Tibial artery (tissue), 4 donors: ENCODE measurements at places on chromosomes 1 and 21.

- DNase-seq: no peak
Measured at GRCh38 chr21:15659753-15660422, 69.9 kb upstream of the USP25 start.

- DNase-seq: no peak
Measured at GRCh38 chr1:17603091-17603841, 63.8 kb downstream of the ARHGEF10L start.

- no peak for DNase-seq
Measured at GRCh38 chr1:156914440-156914856, 6.0 kb upstream of the LRRC71 start.

GRCh38 chr1:110234691-110235090 is 24.6 kb downstream of the KCNC4 start:
- no peak for DNase-seq

DNA sequence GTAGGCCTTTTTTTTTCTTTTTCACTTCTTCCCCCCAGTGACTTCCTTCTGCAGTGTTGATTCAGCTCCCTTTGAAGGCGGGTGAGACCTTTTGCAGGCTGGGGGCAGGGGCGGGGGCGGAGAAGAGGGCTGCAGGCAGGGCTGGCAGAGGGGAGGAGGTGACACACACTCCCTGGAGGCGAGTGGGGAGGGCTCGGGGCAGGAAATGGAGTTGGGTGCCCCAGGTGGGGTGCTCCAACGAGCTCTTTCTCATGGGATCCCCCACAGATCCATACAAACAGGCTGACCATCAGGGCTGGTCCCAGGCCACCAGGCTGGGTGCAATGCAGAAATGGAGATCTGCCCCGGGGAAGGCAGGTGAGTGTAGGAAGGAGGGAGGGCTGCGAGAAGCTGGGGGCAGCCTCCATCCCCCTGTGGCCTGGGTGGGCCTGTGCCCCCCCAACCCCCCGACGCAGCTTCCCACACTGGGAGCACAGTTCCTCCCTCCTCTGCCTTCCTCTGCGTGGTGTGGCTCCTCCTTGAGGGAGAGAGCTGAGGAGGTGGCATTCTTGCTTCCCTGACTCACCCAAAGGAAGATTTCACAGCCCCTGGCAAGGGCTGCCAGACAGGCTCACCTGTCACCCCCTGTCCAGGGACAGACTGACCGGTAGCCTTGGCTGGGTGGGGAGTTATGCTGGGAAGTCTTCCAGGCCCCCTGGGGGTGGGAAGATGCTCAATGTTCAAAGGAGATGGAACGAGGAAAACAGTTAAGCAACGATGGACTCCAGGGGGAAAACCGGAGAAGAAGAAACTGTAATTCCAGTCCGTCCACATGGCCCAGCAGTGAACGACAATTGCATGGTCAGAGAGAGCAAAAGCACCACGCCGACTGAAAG is 7.1 kb upstream of the ITGB2 start:
- no peak for DNase-seq

GRCh38 chr1:180033390-180033789 is 78.8 kb downstream of the CEP350 start:
- DNase-seq: no peak

DNA sequence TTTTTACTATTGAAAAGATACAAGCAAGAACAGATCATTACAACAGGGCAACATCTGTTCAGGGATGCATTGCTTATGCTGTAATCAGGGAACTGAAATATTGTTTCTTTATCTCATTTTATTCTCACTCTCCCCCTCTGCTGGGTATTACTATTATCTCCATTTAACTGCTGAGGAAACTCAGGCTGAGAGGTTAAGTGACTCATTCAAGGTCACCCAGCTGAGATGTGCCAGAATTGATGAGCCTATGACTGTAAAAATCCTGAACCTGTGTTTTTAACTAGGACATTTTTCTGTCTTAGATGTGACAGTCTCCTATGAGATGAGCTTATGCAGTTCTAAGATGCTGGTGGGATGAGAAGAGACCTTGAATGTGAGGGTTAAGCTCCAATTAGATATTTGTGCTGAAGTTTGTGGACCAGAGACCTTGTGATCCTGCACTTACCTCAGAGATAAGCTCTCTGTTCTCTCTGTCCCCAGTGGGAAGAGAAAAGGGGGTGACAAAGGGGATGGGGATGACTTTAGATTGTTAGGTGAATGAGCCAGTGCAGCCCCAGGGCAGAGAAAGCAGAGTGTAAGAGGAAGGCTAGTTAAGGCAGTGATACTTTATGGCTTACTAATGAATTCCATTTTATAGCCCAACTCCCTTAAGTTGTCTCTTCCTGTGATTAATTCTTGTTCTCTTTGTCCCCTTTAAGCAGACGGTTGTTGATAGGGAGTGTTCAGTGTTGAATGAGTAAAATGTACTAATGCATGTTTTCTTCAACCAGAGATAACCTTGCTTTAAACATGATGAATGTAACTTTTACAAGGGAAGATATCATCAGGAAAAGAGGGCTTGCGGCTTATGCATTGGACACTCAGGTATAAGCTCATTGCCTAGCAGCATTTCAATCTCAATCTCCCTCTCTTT is 111.4 kb downstream of the HLX start:
- DNase-seq: no peak

- no peak for DNase-seq
Measured at GRCh38 chr1:47797575-47797974, 199.6 kb downstream of the TRABD2B start.

- DNase-seq: no peak
Measured at GRCh38 chr1:167043752-167044488, 46.3 kb downstream of the GPA33 start.

GRCh38 chr1:225441314-225442122 is 13.7 kb upstream of the LBR start:
- DNase-seq: no peak

DNA sequence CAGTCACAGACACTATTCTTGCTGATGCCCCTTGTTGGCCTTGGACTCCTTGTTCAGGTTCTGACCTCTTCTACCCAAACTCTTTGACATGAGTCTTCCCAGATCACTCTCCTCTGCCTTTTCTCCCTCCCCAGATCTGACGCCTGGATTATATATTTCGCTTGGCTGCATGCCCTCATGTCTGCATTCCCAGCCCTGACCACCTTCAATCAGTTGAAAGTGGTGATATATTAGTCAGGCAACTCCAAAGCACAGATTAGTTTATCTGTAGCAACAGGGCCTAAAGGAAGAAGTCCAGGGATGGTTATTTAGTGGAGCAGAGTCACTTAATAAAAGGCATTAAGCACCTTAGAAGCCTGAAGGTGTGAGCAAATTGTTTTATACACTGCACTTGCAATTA is 110.0 kb upstream of the GUCA2B start:
- no peak for DNase-seq

DNA sequence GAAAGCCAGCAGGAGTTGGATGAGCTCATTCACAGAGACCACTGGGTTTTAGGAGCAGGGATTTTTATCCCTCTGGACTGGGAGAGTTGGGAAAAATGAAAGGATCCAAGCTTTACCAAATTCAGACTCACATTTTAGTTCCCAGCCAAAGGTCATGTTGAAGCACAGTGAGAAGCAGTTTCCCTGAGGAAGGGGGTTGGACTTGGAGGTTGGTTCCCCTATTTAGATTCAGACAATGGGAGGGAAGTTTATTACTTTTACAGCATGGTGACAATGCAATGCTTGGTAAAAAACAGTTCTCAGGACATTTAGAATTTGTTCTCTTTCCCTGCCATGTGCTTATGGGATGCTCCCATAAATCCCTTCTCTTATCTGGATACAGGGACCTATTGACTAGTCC is 57.3 kb upstream of the ZNF648 start:
- DNase-seq: no peak

DNA sequence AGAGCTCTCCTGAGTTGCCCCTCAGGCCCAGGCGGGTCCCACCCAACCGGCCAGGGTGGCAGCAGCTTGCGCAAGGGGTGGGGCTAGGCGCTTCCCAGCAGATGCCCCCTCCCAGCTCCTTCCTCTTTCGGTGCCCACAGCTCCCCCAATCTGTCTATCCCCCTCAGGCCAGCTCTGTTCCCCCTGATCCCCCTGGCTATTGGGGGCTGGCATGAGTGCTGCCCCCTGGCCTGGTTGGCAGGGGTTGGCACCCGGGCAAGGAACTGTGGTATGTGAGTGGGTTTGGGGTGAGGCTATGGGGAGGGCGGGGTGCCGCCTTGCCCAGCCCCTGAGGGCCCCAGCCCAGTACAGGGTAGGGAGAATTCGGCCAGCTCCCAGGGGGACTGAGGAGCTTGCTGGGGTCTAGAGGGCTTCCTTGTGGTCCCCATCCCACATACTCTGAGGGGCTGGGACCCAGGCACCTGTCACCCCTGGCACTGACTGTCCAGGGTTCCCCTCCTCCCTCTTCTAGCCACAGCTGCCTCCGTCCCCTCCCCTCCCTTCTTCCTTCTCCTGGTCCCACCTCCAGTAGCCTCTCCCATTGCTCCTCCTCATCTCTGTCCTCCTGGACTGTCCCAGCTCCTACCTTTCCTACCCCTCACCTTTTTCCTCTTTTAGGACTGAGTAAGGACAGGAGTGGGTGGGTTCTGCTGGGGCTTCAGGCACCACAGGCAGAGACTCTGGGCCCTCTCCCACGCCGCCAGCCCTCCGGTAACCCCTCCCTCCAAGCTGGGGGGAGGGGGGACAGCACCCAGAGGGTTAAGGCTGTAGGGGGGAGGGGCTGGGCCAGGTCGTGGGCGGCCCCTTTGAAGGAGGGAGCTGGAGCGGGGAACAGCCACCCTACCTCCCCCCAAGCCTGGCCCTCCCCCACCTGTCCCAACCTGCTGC is 5.7 kb downstream of the ZBTB7B start:
- DNase-seq: no peak

GRCh38 chr1:181759481-181759880 is 276.2 kb downstream of the CACNA1E start:
- DNase-seq: no peak
